Panc1 (cell line): ENCODE measurements at places on chromosomes 16 and 17.
A peak's percentile ranks its signal among the peaks of the same experiment; 100 is the strongest.

GRCh38 chr17:71725811-71726210 lies 395.0 kb upstream of the SOX9 start:
- no peak for DNase-seq
- no peak overlapping the region for H3K27ac ChIP-seq
- no peak overlapping the region for H3K4me3 ChIP-seq
- H3K27me3 ChIP-seq = no peaks in the 10 kb centered on the region

- H3K4me3 ChIP-seq = no peak overlapping the region
- H3K4me1 ChIP-seq = no peaks in the 10 kb centered on the region
- peak; percentile 36 for DNase-seq
- H3K36me3 ChIP-seq = no peaks in the 10 kb centered on the region
- H3K27me3 ChIP-seq = no peaks in the 10 kb centered on the region
Observed at GRCh38 chr16:57899771-57900661, 70.9 kb downstream of the CNGB1 start.

- H3K4me3 ChIP-seq = no peak overlapping the region
- no peaks in the 10 kb centered on the region for H3K36me3 ChIP-seq
- no peak overlapping the region for H3K27ac ChIP-seq
Observed at GRCh38 chr17:8047769-8048110, 8.9 kb downstream of the ALOX15B start.

DNA sequence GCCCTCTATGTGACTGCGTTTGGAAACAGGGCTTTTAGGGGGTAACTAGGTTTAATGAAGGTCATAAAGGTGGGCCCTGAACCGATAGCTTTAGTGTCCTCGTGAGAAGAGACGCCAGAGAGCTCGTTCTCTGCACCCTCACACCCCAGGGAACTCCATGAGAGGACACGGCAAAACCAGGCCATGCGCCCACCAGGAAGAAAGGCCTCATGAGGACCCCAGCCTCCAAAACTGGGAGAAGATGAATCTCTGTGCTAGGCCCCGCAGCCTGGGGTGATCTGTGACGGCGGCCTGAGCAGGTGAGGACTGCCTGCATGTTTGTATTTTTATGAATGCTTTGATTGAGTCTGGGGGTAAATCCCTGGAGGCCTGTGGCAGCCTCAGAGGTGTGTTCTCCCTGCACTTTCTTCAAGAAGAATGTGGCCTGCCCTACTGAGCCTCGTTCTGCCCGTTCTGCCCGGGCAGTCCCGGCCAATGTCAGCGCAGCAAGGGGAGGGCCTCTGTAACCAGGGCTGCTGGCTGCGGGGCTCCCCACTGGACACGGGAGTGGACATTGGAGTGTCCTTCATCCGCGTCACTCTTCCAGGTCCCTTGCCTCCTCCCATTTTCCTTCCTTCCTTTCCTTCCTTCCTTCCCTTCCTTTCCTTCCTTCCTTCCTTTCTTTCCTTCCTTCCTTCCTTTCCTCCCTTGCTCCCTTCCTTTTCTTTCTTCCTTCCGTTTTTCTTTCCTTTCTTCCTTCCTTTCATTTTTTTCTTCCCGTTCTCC lies 6.8 kb upstream of the RNF213 start:
- peak overlapping the region; percentile 98 for H3K27ac ChIP-seq
- H3K4me3 ChIP-seq = no peak overlapping the region
- no peaks in the 10 kb centered on the region for H3K27me3 ChIP-seq
- no peaks in the 10 kb centered on the region for H3K36me3 ChIP-seq
- peaks cover 56% of the 10 kb centered on the region for H3K4me1 ChIP-seq

GRCh38 chr17:17766077-17766743 lies 70.6 kb downstream of the SREBF1 start:
- peaks cover 24% of the 10 kb centered on the region for H3K4me1 ChIP-seq
- H3K27me3 ChIP-seq = no peaks in the 10 kb centered on the region
- no peak overlapping the region for H3K27ac ChIP-seq

DNA sequence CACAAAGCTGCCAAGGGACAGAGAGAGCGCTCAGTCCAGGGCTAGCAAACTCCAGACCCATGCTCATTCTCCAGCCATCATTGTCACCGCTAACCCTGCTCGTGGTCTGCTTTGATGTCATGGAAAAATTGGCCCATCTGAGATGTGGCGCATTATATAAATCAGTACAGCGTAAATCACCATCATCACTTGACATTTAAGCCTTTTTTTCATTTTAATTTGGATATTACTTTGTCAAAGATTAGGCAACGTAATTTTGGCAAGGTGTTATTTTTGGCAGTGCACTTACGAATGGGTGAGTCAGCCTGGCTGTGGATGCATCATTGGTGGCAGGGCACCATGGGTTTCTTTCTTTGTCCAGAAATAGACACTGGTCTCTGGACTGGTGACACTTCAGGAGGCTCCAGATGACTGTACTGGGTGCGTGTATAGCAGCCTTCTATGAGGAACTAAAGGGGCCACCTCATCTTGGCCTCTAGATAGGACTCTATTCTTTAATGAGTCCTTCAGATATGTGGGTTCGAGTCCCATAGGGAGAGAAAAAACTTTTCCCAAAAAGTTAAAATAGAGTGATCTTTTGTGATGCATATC lies 166.3 kb downstream of the MSI2 start:
- H3K27me3 ChIP-seq = no peaks in the 10 kb centered on the region
- no peaks in the 10 kb centered on the region for H3K4me1 ChIP-seq
- peak; percentile 45 for DNase-seq
